NCI-H1048 (cell line): ENCODE measurements at places on chromosomes 12 and 14.

- no peak for DNase-seq
Observed at GRCh38 chr12:104054681-104055346, 4.8 kb upstream of the GLT8D2 start.

DNA sequence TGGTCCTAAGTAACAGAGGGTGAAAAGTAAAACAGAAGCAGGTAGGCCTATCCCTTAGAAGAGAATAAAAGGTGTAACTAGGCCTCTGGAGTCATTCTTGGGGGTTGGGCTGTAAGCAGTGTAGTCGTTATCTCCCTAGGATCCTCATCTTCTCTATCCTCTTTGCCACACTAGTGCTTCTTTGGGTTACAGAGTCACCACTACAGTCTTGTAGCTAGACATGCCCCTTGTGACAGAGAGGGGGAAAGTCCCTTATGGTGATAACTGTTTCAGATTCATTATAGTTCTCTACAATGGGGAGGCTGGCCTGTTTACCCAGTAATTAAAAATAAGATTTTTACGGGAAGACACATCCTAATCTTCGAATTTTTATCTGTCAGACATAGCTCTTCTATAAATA, 16.4 kb upstream of the SRP54 start:
- no peak for DNase-seq

GRCh38 chr12:6532927-6533652, 1.2 kb upstream of the GAPDH start:
- DNase-seq, result peak; percentile 87

GRCh38 chr12:10363914-10364814, 25.7 kb downstream of the KLRK1 start:
- DNase-seq, result no peak

DNA sequence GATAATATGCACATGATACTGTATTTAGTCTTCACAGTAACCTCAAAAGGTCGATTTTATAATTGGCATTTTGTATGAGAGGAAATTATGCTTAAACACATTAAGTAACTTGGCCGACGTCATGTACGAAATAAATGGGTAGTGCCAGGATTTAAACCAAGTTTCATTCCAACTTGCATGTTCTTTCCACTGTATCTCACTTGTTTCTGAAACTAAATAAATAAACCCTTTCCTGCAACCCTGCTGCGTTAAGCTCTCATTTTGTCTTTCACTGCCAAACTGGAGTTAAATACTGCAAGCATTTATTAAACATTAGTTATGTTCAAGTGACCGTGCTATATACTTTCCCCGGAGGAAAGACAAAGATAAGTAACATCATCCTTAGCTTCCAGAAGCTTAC, 293.9 kb upstream of the PRKD1 start:
- DNase-seq, result no peak

DNA sequence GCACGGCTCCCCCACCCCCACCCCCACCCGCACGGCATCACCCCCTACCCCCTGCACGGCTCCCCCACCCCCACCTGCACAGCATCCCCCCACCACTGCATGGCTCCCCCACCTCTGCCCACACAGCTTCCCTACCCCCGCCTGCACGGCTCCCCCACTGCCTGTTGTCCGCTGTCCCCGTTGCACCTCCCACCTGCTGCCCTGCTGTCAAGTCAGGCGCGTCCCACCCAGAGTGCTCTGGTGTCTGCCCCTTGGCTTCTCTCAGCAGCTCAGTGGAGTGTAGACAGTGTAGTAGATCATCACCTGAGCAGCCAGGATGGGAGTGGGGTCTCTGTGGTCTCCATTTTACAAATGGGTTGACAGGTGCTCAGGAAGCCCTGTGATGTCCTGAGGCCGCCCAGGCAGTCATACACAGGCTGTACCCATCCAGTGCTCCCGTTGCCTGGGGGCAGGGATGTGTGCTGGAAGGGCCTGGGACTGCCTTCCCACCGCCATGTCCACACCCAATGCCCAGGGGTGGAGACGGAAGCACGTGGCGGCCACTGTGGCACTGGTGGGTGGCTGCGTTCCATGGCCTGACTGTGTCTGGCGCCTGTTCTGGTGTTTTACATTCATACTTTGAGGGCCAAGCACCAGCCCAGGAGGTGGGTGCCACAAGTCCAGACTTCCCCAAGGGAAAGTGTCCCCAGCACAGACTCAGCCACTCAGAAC, 32.5 kb downstream of the PACS2 start:
- DNase-seq, result no peak
